ENCODE measurements at places on chromosomes 2 and 18. TPM values are rescaled to one million over a fixed set of nuclear protein-coding genes. Genes with fewer than 3 reads are reported as not detected.

ZNF519 gene
- total RNA-seq = 5.0 TPM

PSD4 gene
- total RNA-seq = 13.3 TPM

MOCOS gene
- 4.4 TPM for total RNA-seq

CD302 gene
- 2.3 TPM for total RNA-seq

CFAP65 gene
- 0.11 TPM for total RNA-seq

BARD1 gene
- total RNA-seq = 20.8 TPM

LYPD1 gene
- total RNA-seq = 153 TPM

LOXHD1 gene
- total RNA-seq = not detected

MOGAT1 gene
- not detected for total RNA-seq

MYOM1 gene
- not detected for total RNA-seq

LYPD6B gene
- 8.0 TPM for total RNA-seq

ESPNL gene
- 0.40 TPM for total RNA-seq

RAB6C gene
- total RNA-seq = not detected

ARL4C gene
- total RNA-seq = 42.6 TPM

GLI2 gene
- 4.2 TPM for total RNA-seq

RGPD4 gene
- not detected for total RNA-seq

EVA1A gene
- 73.2 TPM for total RNA-seq

GKN1 gene
- total RNA-seq = not detected

CDH19 gene
- total RNA-seq = not detected

DIS3L2 gene
- total RNA-seq = 22.3 TPM

CD226 gene
- total RNA-seq = 0.91 TPM

G6PC2 gene
- total RNA-seq = not detected

LAMA3 gene
- total RNA-seq = 1.4 TPM

LYG1 gene
- total RNA-seq = not detected

GPAT2 gene
- 0.06 TPM for total RNA-seq

PPP1R1C gene
- 1.9 TPM for total RNA-seq

ACSL3 gene
- 76.2 TPM for total RNA-seq

SPRED2 gene
- 6.9 TPM for total RNA-seq

DSC2 gene
- total RNA-seq = 2.8 TPM

CYP1B1 gene
- 35.0 TPM for total RNA-seq

UGT1A7 gene
- total RNA-seq = not detected

MEP1B gene
- not detected for total RNA-seq

MDH1B gene
- 3.6 TPM for total RNA-seq

LIMS2 gene
- not detected for total RNA-seq

IL1F10 gene
- total RNA-seq = not detected

POMC gene
- 0.34 TPM for total RNA-seq

GDF7 gene
- 0.11 TPM for total RNA-seq

UGT1A3 gene
- total RNA-seq = not detected

GPR39 gene
- total RNA-seq = 8.1 TPM

HOXD4 gene
- 2.5 TPM for total RNA-seq

ST6GAL2 gene
- 21.9 TPM for total RNA-seq

VIT gene
- not detected for total RNA-seq

FAM110C gene
- total RNA-seq = 0.57 TPM

EFHD1 gene
- 0.95 TPM for total RNA-seq

C2orf72 gene
- 0.57 TPM for total RNA-seq

CENPA gene
- 27.9 TPM for total RNA-seq

POTEI gene
- total RNA-seq = 0.40 TPM

IL36A gene
- total RNA-seq = not detected

SESTD1 gene
- total RNA-seq = 16.6 TPM

CHRNG gene
- total RNA-seq = not detected

GPR35 gene
- total RNA-seq = 0.33 TPM

All from Daoy (cell line).